ENCODE measurements at places on chromosomes 11 and 22. TPM values are rescaled to one million over a fixed set of nuclear protein-coding genes. Genes with fewer than 3 reads are reported as not detected.

ABCG4 gene
- total RNA-seq, result under 0.01 TPM

HEPACAM gene
- 1.6 TPM for total RNA-seq

SYT12 gene
- not detected for total RNA-seq

GLYAT gene
- not detected for total RNA-seq

ARFGAP2 gene
- 105 TPM for total RNA-seq

ADAMTS15 gene
- total RNA-seq, result 15.7 TPM

MS4A6A gene
- total RNA-seq, result 33.4 TPM

SYTL2 gene
- 51.1 TPM for total RNA-seq

PIH1D2 gene
- 1.6 TPM for total RNA-seq

FXYD6 gene
- total RNA-seq, result 23.5 TPM

USP2 gene
- total RNA-seq, result 8.9 TPM

NRXN2 gene
- total RNA-seq, result 9.4 TPM

NAALAD2 gene
- 4.2 TPM for total RNA-seq

LAYN gene
- total RNA-seq, result 11.0 TPM

GGTLC2 gene
- total RNA-seq, result not detected

MN1 gene
- total RNA-seq, result 2.6 TPM

CBLIF gene
- not detected for total RNA-seq

ROBO4 gene
- 14.1 TPM for total RNA-seq

RHOD gene
- 7.8 TPM for total RNA-seq

SLC43A3 gene
- total RNA-seq, result 15.1 TPM

All from skeletal muscle tissue (tissue), 5 donors.